Stimulated activated CD4-positive, alpha-beta T cell treated with anti-CD3 and anti-CD28 coated beads, Interleukin-1b, Interleukin-23, amount 100 ng/mL, for 1 hour (primary cell): ENCODE measurements at places on chromosomes 13 and 19.

- no peak for DNase-seq
Observed at GRCh38 chr13:45396533-45397095, 21.6 kb downstream of the SLC25A30 start.

GRCh38 chr19:40549007-40549708 lies 27.5 kb upstream of the SHKBP1 start:
- DNase-seq = peak; percentile 56

- no peak for DNase-seq
Observed at GRCh38 chr19:6876748-6877147, 10.6 kb upstream of the ADGRE1 start.

- no peak for DNase-seq
Observed at GRCh38 chr13:49733181-49733951, 42.1 kb upstream of the EBPL start.

DNA sequence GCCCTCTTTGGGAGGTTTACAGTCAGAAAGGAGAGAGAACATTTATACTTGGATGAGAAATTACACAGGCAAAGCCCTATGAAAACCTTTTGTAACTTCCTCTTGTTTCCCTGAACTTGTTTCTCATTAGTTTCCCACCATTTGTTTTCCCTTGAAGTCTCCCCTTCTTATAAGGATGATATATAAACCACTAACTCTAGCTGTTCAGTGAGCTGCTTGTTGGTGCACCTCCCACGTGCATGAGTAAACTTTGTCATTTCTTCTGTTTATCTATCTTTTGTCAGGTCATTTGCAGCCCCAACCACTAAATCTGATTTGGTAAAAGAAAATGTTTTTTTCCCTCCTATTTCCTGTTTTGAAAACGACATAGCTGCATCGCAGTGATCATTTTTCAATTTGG lies 919.9 kb downstream of the SLITRK1 start:
- no peak for DNase-seq

DNA sequence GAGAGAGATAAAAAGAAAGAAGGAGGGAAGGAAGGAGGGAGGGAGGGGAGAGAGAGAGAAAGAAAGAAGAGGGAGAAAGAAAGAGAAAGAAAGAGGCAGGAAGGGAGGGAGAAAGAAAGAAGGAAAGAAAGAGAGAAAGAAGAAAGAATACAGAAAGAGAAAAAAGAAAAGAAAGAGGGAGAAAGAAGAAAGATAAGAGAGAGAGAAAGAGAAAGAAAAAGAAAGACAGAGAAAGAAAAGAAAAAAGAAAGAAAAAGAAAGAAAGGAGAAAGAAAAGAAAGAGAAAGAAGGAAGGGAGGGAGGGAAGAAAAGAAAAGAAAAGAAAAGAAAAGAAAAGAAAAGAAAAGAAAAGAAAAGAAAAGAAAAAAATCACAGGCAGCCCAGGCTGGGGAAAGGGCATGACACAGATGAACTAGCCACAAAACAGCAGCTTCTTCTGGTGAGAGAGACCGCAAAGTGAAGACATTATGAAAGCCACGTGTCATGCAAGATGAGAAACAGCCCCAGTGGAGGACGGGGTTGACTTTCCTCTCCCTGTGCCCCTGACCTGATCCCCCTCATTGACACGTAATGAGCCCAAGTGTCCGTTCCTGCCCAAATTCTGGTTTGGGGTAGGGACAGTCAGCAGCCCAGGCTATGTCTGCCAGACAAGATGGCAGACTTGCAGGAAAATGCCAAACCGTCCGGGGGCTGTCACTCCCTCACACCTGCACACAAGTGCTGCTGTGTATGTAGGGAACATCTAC lies 102.1 kb downstream of the INSR start:
- DNase-seq = no peak

- DNase-seq = no peak
Observed at GRCh38 chr13:100540621-100541020, 48.0 kb downstream of the GGACT start.

GRCh38 chr13:38854226-38854625 lies 136.4 kb downstream of the STOML3 start:
- DNase-seq = no peak

DNA sequence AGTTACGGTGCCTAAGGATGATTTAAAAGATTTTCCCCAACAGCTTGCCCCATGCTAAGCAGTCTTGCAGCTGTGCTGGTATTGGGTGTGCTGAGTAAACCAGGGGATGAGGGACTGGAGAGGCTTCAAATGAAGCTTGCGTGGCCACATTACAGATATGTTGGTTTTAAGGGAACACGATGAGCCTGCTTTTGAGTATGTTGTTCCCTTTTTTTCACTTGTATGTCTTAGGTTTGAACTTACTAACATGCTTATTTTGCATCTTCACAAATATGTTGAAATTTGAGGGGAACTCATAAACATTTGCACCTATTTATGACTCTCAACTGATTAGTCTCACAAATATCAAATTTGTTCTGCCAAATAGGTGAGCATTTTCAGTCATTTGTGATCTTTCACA lies 2.0 kb upstream of the IL17D start:
- no peak for DNase-seq

DNA sequence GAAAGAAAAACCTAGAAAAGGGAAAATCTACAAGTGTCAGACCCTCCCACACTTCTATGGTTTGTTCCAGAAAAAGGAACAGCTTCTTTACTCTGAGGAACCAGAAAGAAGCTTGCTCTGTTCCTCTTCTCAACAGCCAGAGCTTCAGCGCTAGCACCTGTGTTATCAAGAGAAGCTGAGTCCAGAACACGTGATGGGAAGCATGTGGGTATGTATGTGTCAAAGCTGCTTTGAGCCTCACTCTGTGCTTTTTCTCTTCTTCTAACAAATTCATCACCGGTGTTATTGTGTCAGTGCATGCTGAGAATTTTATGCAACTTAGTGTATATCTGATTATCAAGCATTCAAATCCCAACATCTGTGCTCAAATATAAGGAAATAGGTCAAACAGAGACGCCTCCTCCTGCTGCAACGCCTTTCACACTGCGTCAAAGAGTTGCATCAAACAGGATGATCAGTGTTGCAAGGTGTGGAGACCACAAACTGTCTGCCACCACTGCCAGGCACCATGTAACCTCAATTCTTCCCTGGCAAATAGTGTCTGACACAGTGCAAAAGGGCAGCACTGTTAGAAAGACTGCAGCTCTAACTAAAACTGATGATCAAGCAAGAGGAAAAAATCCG lies 83.9 kb downstream of the LRRC63 start:
- no peak for DNase-seq

- DNase-seq = no peak
Observed at GRCh38 chr13:95470574-95471366, 81.8 kb upstream of the CLDN10 start.

GRCh38 chr13:46885018-46885417 lies 11.8 kb downstream of the HTR2A start:
- no peak for DNase-seq

DNA sequence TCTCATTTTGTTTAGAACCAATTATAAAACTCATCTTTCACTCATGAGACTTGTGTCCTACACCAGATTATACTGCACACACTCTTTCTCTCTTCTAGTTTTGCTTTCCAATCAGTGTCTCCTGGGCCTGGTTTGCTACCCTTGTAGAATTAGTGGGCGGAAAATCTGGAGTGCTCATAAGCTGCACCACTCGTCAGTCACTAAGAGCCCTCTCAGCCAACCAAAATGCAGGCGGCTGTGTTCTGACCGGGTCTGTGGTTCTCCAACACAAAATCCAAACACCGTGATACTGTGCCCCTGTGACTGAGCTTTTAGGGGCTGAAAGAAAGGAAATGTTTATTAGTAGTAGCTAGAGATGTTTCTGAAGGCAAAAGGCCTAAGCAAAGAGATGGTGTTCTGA lies 83.7 kb upstream of the OBI1 start:
- no peak for DNase-seq

GRCh38 chr13:30774214-30774730 lies 38.9 kb downstream of the ALOX5AP start:
- DNase-seq = no peak

DNA sequence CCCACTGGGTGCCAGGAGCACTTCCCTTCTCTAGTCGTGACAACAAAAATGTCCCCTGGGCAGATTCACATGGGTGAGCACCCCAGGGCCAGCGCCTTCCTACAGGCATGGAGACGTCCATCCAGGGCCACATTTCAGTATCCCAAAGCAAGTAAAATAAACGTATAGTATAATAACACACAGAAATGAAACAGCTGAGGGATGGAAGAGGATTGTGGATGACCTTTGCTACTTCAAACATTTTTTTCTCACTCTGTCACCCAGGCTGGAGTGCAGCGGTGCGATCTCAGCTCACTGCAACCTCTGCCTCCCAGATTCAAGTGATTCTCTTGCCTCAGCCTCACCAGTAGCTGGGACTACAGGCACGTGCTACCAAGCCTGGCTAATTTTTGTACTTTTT lies 28.2 kb downstream of the CILP2 start:
- no peak for DNase-seq

- DNase-seq = no peak
Observed at GRCh38 chr19:49812452-49812996, 568 bp downstream of the FUZ start.

- DNase-seq = no peak
Observed at GRCh38 chr19:20558011-20558410, 7.6 kb downstream of the ZNF737 start.

- DNase-seq = no peak
Observed at GRCh38 chr13:77800219-77800618, 102.7 kb downstream of the SLAIN1 start.

GRCh38 chr13:26222520-26223046 lies 469 bp upstream of the RNF6 start:
- no peak for DNase-seq

GRCh38 chr13:87368639-87369038 lies 302.5 kb upstream of the SLITRK5 start:
- no peak for DNase-seq

- no peak for DNase-seq
Observed at GRCh38 chr13:36428086-36428485, 4.2 kb upstream of the CCNA1 start.
